ENCODE measurements at places on chromosomes 7 and 10.

GRCh38 chr10:97072851-97073665 is 112.7 kb downstream of the SLIT1 start:
- peak; percentile 48 for DNase-seq

DNA sequence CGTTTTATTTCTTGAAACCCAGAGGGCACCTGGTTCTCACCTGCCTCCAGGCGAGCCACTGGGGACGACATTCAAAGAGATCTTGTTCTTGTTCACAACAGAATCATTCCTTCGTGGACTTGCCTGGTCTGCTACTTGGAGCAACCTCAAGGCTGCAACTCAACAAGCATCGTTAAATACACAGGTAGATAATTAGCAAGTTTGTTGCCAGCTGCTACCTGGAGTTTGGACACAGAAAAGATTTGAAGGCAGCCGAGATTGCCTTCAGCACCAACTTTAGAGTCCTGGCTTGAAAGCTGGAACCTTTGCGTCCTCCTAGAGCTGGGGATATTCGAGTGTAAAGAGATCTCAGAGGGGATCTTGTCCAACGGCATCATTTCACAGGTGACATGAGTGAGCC is 89.6 kb upstream of the C7orf33 start:
- DNase-seq: no peak

DNA sequence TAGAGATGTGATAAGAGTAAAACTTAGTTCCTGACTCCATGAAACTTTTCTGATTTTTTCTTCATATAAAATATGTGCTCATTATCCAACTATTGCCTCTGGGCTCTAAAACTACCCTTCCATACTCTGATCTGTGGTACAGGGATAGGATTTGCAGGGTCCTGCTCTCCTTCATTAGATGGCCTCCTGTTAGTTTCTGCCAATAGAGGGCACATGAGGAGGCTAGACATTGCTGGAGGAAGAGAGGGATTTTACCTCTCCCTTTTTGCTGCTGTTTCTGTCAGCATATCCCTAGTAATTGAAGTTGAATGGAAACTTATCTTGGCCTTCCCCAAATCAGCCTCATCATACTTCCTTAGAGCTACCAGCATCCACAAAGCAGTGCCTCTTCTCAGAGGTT is 269.4 kb downstream of the NXPH1 start:
- DNase-seq: no peak

DNA sequence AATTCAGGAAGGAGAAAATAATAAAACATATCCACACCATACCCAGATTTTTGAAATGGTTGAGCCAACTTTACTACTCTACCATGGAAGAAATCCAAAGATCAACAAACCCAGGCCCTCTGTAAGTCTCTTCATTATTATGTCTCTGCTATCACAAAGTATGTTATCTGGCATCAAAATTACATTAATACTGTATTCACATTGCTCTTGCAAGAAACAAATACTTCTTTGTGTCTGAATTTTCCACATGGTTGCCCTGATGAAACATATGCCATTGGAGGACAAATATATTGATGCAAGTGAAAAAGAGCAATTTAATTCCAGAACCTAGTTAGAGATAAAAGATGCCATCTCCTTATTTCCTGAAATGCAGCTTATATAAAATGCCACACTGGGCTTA is 204.0 kb downstream of the FZD1 start:
- DNase-seq: no peak

GRCh38 chr7:47483604-47484273 is 98.2 kb downstream of the TNS3 start:
- no peak for DNase-seq

DNA sequence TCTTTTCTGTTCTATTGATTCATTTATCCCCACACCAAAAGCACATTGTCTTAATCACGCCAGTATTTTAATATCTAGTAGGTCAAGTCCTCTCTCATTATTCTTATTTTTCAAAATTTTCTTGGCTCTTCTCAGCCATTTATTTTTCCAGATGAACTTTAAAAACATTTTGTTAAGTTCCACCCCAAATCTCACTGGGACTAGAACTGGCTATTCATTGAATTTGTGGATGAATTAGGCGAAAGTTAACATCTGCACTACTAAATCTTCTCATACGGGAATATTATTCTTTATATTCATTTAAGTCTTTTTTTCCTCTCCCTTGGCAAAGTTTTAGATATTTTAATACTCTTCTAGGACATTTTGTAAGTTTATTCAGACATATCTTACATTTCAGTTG is 295.2 kb upstream of the MGMT start:
- DNase-seq: no peak

GRCh38 chr10:44376472-44377099 is 8.3 kb downstream of the CXCL12 start:
- no peak for DNase-seq

DNA sequence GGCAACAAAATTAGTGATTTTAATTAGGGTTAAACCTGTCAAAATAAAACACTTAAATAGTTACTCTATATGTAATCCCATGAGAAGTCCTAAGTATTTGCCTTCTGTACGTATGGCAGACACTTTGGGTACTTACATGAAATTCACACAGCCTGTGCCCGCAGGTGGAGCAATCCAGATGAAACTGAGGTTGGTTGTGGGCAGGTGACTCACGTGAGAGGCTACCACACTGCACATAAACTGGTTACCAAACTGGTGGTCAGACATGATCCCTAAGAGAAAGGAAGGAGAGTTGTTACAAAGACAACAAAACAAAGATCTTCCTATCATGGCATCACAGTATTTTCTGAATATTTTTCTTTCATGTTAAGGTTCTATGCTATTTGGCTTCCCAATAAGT is 156.1 kb downstream of the RELN start:
- DNase-seq: no peak

- DNase-seq: peak; percentile 80
Observed at GRCh38 chr10:89644967-89645741, at the start of gene PANK1. Gene PANK1, minus strand, starts transcription at chr10:89645242. Its CDS starts 351 bp downstream, at chr10:89644891.

DNA sequence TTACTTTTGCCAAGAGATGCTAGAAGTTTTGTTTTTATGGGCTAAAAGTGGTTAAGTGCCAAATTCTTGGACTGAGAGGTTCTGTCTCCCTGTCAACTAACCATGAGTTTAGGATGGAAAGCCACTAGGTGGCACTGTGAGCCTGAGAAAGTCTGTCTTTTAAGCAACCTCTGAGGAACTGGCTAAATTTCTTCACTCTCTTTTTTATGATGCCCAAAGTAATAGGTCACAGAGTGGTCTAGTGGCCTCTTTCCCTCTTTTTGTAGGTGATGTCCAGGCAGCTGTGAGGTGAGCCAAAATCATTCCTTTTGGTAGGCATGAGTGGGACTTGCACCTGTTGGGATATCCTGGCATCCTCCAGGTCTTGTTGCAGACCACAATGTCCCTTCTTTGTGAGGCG is 56.8 kb downstream of the SND1 start:
- DNase-seq: peak; percentile 45

DNA sequence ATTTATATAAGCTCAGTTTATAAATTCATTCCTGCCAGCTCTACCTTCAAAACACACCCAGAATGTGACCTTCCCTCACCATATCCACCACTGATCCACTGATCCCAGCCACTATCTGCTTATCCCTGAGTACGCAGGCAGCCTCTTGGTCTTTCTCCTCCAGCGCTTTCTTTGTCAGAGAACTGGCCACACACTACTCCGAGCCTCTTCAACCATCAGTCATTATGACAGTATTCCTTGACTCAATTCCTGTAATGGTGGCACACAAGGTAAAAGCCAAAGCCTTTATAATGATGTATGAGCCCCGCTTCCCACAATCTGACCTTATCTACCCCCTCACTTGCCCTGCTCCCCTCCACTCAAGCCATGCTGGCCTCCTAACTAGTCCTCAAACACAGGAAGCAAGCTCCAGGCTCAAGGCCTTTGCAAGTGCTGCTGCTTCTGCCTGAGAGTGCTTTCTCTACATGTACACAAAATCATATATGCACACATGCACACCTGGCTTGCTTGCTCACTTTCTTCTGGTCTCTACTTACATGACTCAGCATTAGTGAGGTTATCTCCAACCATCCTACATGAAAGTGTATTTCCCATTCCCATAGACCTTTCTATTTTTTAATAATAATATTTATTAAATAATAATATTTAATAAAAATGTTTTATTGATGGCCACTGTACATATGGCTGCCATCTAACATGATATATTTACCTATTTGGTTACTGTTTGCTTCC is 150.4 kb upstream of the FEZF1 start:
- DNase-seq: no peak

DNA sequence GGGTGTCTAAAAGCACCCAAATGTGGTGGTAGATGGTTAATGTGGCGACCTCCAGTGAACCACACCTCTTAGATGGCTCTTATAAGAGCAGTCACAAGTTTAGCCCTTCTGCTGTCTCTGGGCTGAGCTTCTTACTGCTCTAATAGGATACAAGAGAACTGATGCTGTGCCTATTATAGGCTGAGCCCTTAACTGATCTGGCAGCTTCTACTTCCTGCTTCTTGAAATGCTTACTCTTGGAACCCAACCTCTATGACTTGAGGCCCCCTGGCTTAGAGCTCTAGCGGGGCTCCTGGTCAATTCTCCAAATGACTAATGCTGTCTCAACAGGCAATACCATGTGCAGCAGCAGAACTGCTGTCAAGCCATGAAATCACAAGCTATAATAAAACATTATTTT is 35.0 kb upstream of the LSM8 start:
- no peak for DNase-seq

GRCh38 chr10:103688491-103688890 is 166.9 kb downstream of the SH3PXD2A start:
- DNase-seq: no peak

GRCh38 chr10:129977794-129978193 is 13.7 kb upstream of the EBF3 start:
- DNase-seq: no peak

GRCh38 chr7:99121496-99122021 is 22.3 kb downstream of the SMURF1 start:
- no peak for DNase-seq

DNA sequence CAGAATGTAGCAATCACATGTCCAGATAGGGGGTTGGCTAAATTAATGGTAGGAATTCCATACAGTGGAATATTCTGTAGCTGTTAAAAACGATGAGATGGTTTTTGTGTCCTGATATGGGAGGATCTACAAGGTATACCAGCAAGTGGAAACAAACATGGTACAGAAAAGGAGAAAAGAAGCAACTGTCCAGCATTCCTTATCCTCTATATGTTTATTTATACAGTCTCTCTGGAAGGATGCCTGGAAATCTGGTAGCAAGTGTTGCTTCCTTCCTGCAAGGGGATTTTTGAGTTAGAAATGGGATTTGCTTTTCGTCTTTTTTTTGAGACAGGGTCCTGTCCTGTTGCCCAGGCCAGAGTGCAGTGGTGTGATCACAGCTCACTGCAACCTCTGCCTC is 19.3 kb downstream of the IL15RA start:
- DNase-seq: no peak

DNA sequence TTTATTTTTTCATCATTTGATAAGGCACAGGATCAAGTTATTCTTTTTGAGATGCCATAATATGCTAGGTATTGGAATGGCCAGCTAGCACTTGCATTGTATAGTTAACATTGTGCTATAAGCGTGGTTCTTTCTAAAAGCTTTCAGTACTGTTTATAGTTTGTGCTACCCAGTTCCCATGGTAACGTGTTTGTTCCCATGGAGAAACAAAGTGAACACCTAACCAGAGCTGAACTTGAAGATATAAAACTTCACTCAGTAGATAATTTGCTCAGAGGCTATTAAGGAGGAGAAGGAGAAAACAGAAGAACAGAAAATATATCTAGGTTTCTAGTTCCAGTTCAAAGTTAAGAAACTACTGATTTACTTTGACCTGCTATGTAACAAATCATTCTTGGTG is 23.6 kb upstream of the ITGB8 start:
- no peak for DNase-seq

- no peak for DNase-seq
Observed at GRCh38 chr7:47737601-47738000, 155.7 kb upstream of the TNS3 start.

DNA sequence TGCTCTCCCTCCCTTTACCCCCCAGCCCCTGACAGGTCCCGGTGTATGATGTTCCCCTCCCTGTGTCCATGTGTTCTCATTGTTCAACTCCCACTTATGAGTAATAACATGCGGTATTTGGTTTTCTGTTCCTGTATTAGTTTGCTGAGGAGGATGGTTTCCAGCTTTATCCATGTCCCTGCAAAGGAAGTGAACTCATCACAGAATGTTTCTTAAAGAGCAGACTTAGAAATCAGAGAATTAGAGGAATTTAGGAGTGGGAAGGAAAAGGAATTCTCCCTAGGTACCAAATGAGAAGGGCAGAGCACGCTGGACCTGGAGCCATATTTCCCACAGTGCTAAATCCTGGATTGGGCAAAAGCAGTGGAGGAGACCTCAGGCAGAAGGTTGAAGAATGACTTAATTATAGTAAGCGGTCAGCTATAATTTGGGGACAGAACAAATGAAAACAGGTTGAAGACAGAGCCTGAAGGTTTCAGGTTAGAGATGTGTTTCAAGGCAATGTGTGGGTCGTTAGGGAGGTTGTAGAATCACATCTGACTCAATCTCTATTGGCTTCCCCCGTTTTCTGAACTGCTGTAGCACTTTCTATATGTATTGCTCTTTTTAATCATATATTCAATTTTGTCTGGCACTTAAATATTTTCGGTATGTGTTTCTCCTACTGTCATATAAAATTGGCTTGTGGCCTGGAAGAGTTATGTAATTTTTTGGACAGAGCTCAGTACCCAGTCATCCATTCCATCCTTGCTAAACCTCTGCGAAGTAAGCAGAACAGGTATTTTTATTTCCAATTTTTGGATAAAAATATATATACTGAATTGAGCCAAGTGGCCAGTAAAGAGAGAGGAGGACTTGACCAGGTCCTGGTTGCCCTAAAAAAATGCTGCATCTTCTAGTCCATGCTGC is 210.5 kb upstream of the KLF6 start:
- no peak for DNase-seq

DNA sequence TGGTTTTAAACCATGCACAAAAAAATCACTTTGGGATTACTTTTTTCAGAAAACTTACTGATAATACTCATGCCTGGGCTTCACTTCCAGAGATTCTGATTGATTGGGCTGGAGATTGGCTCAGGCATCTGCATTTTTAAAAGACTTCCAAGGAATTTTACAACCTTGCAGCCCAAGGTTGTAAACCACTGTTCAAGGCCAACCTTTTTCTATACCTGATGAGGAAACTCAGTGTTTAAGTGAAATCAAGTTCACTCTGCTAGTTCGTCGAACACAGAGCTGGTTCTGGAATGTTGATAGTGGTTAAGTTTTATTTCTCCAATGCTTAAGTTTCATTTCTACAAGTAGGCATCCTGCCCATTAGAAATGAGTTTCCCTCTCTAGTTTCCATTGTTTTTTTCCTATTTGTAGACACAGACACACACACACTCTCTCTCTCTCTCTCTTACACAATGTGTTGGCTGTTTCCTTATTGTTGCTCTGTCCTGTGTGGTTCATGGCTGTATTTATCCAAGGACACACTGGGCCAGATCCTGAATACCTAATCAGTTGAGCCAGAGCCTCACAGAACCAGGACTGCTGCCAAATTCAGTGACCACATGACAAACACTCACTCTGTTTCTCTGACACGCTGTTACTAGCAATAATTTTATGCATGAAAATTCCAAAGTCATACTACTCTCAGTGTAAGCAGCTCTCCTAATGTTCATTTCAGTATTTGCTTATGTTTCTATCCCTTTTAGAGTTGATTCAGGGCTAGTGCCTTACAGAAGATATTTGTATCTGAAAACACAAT is 3.7 kb upstream of the IFIT1B start:
- DNase-seq: no peak

All from T-helper 2 cell (primary cell).